ENCODE measurements at places on chromosomes 2 and 18.

- no peak for DNase-seq
These were observed 314.5 kb upstream of the CHAC2 start for GRCh38 chr2:53452957-53453748.

DNA sequence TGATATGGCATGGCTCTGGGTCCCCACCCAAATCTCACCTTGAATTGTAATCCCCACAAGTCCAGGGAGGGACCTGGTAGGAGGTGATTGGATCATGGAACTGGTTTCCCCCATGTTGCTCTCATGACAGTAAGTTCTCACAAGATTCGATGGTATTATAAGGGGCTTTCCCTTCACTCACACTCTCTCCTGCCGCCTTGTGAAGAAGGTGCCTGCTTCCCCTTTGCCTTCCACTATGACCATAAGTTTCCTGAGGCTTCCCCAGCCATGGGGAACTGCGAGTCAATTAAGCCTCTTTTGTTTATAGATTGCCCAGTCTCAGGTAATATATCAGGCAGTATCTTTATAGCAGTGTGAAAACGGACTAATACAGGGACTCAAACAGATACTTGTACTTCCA is 50.4 kb upstream of the ZNF532 start:
- no peak for DNase-seq

DNA sequence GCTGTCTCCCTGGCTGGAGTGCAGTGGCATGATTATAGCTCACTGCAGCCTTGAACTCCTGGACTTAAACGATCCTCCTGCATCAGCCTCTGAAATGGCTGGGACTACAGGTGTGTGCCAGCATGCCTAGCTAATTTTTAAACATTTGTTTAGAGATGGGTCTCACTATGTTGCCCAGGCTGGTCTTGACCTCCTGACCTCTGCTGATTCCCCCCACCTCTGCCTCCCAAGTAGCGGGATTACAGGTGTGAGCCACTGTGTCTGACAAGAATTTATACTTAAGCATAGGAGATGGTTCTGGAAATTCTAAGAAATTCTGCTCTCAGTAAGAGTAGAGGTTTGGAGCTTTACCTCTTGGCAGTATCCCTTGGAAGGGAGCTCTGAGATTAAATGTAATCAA is 18.2 kb downstream of the MTHFD2 start:
- no peak for DNase-seq

GRCh38 chr18:28256166-28256565 is 79.2 kb upstream of the CDH2 start:
- DNase-seq = no peak

- no peak for DNase-seq
These were observed 108.6 kb downstream of the EHBP1 start for GRCh38 chr2:62814123-62814522.

- DNase-seq = no peak
These were observed 54.6 kb upstream of the ODC1 start for GRCh38 chr2:10502803-10503107.

DNA sequence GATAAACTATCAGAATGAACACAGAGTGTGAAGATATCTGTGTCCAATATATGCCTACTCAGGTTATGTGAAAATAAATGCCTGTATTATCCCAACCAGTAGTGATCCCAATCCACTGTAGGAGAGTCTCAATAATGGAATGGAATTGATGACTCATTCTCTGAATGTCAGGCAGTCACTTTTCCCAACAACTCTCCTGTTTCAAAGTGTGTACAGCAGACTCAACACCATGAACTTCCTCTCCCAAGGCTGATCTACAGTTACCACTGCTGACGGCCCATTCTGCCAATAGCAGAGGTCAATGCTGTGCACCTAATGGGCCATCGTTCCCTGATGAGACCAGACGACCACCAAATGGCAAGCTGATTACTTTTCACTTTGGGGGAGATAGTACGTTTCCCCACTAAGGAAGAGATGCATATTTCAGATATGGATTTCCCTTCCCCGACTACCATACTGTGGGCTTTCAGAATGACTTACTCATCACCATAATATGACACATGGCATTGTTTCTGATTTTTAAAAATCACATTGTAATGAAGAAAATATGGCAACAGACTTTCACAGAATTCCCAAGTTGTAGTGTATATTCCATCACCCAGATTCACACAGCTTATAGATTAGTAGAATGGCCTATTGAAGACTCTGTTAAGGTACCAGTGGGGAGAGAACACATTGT is 601.7 kb upstream of the VRK2 start:
- no peak for DNase-seq

- no peak for DNase-seq
These were observed 119.6 kb downstream of the SPOPL start for GRCh38 chr2:138621139-138621538.
